ENCODE measurements at places on chromosomes 2 and 18.

GRCh38 chr2:118983915-118984314 is 41.9 kb downstream of the MARCO start:
- no peak for DNase-seq

- DNase-seq = no peak
Observed at GRCh38 chr2:196257086-196257485, 85.7 kb upstream of the STK17B start.

DNA sequence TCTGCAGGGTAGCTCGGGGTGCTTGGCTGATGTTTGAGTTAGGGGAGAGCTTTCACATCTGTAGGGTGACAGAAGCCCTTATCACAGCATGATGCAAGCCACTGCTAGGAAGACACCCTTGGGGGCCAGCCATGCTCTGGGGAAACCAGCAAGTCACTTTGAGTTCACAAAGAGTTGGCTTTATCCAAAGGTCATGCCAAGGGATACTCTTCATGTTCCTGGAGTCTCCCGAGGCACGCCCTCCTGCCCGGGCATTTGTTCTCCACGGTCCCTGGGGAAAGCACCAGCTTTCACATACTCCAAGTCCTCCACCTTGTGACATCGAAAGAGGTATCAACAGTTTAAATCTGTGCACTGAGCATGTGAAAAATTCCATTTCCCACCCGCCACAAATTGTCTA is 227.7 kb downstream of the VAPA start:
- DNase-seq = no peak

DNA sequence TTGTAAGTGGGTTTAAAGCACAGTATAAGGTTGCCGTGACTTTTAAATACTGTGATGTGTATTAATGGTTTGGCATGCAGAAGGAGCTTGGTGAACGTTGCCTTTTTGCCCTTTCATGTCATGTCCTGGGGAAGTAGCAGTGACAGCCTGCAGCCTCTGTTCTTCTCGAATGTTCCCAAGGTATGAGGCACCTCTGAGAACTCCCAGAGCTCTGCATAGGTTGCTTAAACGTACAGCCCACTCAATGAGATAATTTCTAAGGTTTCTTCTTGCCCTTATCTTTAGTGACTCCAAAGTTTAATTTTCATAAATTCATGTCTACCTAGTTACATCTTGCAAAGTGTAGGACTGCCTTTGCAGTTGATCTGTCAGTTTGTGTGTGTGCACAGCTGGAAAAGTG is 36.7 kb downstream of the PARD3B start:
- DNase-seq = no peak

DNA sequence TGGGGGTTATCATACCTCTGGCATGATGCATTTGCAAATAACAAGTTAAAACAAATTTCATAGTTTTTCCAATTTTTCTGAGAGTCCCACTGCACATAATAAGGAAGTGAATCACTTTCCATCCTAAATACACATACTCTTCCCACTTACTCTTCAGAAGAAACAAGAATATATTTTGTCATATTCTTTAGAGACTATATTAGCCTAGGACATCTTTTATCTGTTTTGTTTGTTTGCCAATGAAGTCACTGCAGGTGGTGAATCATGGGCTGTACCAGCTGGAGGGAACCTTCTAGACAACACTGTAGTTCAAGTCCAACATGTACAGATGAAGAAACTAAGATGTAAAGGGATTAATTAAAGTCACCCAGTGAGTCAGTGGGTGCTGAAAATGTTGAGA is 116.8 kb downstream of the XIRP2 start:
- no peak for DNase-seq

- DNase-seq = no peak
Observed at GRCh38 chr2:236659758-236660150, 90.1 kb downstream of the ACKR3 start.

DNA sequence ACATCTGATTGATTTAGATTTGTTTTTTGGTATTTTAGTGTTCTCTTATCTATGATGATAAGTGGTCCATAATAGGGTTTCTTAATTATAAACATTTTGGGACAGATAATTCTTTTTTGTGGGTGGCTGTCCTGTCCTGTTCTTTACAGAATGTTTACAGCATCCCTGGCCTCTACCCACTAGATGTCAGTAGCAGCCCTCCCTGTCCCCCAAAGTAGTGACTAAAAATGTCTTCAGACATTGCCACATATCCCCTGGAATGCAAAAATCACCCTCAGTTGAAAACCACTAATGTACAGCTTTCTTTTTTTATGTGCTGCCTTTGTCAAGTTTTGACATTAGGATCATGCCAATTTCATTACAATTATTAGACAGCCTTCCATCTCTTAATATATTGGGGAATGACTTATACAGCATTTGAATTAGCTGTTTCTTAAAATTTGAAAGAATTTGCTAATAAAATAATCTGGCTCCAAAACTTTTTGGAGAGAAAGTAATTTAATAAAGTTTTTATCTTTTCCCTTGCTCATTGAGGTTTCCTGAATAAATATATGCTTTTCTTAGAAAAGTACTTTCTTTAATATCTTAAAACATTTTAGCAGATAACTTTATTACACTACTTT is 19.5 kb downstream of the WIPF1 start:
- no peak for DNase-seq

- no peak for DNase-seq
Observed at GRCh38 chr2:32877587-32878510, 68.9 kb upstream of the LTBP1 start.

- DNase-seq = no peak
Observed at GRCh38 chr2:184685999-184686841, 87.9 kb downstream of the ZNF804A start.

DNA sequence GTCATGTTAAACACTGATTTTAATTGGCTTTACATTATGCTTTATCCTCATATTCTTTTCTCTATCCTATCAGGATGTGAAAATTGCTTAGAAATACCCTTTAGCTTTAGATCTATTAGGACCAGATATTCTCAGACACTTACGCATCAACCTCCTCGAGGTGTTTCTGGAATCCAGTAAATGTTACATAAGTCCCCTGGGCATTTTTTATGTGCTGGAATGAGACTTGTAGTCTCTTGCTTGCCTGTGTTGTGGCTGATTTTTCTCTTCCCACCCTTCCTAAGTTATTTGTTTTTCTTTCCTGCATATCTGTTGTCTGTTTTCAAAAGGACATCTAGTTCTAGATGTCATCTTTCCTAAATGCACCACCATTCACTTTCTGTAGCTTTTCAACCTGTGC is 197.1 kb downstream of the CCDC85A start:
- no peak for DNase-seq

DNA sequence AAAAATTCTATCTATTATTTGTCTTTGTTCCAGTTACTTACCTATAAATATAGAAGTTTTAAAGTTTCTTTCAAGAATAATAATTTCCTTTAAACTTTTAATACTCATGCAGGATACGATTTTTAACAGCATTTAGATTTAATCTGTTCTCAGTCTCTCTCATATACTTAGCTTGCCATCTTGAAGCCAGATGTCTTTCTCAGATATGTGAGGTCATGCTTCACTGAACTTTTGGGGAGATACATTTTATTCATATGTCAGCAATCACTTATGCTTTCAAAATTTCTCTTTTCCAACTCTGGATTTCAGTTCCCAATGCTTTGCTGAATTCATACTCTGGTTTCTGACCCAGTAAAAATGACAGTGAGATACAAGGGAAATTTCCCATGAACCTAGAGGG is 66.5 kb upstream of the CCDC178 start:
- DNase-seq = no peak

DNA sequence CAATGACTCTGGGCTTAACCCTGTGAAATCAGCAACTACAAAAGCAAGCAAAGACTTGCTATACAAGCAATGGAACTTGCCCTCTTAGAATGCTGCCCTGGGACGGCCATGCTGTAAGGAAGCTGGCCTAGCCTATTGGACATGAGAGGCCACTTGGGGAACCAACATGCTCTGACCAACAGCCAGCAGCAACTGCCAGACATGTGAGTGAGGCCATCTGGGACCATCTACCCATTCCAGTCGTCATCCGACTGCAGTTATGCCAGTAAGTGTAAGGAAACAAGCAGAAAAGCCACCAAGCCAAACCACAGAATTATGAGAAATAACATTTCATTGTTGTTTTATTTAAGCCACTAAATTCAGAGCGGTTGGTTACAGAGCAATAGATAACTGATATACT is 40.9 kb downstream of the CLASP1 start:
- DNase-seq = no peak

- DNase-seq = no peak
Observed at GRCh38 chr2:235098736-235099494, 147.1 kb downstream of the SH3BP4 start.

Data from NCI-H1436 treated with DMSO at 0.1 percent for 48 hours (cell line).